ENCODE measurements at places on chromosomes 11 and 22.

DNA sequence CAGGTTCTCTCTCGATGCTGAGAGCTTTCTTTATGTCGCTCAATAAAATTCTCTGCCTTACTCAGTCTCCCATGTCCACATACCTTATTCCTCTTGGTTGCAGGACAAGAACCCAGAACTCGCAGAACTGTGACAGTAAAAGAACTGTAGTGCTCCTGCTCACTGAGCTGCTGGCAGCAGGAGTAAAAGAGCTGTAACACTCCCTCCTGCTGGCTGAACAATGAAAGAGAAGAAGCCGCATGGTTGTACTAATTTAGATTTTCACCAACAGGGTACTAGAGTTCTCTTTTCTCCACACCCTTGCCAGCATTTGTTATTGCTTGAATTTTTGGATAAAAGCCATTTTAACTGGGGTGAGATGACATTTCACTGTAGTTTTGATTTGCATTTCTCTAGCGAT is 433.2 kb downstream of the GUCY1A2 start:
- DNase-seq = no peak

DNA sequence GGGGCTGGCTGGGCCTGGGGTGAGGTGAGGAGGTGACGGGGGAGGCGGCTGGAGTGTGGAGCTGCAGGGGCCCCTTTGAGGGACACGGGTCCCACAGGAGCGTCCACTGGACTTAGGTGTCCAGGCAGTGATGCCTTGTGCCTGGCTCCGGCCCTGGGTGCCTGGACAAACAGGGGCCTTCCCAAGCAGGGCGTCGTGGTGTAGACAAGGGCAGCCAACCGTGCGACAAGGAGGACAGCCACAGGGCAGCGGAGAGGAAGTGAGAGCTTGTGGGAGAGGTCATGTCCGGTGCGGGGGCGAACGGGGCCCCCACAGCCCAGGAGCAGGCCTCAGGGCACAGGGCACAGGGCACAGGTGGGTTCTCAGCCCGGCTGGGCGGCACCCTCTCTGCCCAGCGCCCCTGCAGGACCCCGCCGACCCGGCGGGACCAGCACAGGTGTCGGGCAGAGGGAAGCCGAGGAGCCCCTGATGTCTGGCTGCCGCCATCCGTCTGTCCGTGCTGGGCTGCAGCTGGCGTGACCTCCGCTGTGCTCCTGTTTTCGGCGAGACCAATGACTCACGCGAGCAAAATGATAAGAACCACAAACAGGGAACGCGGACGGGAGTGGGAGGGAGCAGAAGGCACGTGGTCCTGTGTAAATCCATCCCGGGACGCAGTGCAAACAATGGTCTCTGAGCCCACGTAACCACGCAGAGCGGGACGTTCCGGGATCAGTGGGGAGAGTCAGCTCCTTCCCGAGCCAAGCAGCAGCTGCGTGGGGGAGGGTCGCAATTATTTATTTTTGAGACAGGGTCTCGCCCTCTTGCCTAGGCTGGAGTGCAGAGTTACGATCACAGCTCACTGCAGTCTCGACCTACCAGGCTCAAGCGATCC is 49.1 kb upstream of the A4GALT start:
- DNase-seq = no peak

GRCh38 chr11:123235117-123235655 is 40.1 kb upstream of the CLMP start:
- peak; percentile 21 for DNase-seq

DNA sequence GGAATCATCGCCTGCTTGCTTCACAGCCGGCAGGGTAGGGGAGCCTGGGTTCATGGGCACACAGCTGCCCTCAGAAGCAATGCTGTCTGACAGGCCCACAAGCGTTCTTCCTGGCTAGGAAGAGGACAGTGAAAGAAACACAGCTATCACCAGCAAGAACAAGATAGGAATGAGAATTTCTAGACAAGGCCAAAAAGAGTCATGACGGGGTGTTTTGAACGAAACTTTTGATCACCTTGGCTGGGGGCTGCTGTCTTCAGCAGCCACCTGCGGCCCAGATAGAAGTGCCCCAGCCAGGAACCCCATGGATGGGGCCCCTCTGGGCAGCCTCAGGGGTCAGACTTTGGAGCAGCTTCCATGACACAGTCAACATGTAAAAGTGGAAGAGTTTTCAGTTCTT is 41.8 kb downstream of the GAB4 start:
- DNase-seq = no peak

GRCh38 chr11:34890089-34890488 is 26.1 kb downstream of the APIP start:
- no peak for DNase-seq

DNA sequence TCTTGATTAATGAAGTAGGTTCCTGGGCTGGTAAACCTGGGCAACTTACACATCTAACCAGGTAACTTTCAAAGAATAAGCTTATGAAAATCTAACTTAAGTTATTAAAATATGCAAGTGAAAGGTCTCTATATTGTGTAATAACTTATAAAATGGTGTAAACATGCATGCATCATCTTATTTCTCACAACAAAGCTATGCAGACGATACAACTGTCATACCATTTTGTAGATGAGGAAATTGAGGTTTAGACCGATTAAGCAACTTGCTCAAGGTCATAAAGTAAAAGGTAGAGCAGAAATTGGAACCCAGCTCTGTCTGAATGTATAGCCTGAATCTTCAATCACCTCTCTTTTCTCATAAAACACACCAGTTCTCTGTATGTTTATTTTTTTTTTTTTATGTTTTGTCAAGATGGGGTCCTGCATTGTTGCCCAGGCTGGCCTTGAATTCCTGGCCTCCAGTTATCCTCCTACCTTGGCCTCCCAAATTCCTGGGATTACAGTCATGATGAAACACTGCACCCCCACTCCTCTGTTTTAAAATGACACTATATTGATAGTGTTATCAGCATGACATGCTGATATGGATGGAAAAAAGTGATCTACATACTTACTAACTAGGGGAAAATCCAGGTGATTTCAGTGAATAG is 109.6 kb downstream of the SGSM3 start:
- no peak for DNase-seq

DNA sequence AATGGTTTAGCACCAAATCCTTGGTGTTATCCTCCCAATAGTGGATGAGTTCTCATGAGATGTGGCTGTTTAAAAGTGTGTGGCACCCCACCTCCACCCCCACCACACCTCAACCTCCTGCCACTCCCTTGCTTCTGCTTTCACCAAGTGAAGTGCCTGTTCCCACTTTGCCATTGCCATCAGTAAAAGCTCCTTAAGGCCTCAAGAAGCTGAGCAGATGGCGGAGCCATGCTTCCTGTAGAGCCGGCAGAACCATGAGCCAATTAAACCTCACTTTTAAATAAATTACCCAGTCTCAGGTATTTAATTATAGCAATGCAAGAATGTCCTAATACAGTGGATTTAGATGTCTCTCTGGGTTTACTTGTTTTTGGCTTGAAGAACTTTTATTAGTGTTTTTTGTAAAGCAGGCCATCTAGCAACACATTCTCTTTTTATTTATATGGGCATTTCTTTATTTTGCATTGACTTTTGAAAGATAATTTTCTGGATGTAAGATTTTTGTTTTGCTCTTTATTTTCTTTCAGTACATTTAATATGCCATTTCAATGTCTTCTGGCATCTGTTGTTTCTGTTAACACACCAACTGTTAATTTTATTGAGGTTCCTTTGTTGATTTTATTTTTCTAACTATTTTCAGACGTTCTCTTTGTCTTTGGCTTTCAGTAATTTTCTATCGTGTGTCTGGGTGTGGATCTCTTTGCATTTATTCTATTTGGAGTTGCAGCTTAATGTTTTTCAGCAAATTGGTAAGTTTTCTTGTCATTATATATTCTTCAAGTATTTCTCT is 724.5 kb upstream of the CNTN5 start:
- DNase-seq = no peak
